ENCODE measurements at places on chromosomes 4 and X.

DNA sequence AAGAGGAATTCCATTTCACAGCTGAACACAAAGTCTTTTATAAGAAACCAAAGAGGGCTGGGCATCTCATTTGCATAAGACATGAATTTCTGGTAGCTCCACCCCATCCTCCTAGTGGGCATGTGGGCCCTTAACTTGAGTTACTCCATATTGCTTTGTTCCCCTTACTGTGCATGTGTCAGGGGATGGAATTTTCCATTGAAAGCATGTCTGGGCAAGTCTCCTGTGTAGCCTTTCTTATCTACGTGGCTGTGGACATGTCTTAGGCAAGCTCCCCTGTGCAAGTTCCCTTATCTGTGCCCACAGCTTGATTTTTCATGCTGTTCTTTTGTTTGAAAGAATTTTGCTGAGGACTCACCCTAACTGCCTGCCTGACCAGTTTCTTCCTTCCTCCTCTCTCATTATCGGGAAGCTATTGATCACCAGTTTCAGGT is 123.5 kb upstream of the JADE1 start:
- DNase-seq: peak; percentile 70

- no peak for DNase-seq
Observed at GRCh38 chrX:623599-624315, 6.8 kb upstream of the SHOX start.

- DNase-seq: no peak
Observed at GRCh38 chr4:90126805-90127204, 389 bp upstream of the CCSER1 start.

- DNase-seq: no peak
Observed at GRCh38 chrX:15815779-15816437, 25.6 kb downstream of the ZRSR2 start.

- DNase-seq: no peak
Observed at GRCh38 chr4:113148925-113149324, 99.5 kb downstream of the ANK2 start.

GRCh38 chr4:173159791-173160190 is 8.8 kb upstream of the GALNT7 start:
- DNase-seq: no peak

GRCh38 chrX:151679798-151680402 is 15.4 kb upstream of the PRRG3 start:
- no peak for DNase-seq

- DNase-seq: no peak
Observed at GRCh38 chr4:145498430-145498829, 16.8 kb downstream of the SMAD1 start.

DNA sequence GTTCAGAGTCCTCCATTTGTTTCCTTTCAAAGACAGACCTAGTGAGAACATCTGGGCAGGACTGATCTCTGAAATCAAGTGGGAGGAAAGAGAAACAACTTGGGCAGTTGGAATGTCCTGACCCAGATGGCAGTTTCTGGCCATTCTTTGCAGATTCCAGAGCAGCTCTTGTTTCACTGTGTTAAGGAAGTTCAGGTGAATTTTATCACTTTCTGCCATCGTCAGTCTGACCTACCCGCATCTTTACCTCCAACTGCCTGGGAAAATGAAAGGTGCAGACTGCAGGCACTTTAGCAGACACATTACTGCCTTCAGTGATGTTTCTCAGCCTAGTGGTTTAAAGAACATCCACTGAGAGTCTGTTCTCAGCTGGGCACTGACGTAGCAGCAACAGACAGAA is 216.2 kb downstream of the CEP135 start:
- no peak for DNase-seq

DNA sequence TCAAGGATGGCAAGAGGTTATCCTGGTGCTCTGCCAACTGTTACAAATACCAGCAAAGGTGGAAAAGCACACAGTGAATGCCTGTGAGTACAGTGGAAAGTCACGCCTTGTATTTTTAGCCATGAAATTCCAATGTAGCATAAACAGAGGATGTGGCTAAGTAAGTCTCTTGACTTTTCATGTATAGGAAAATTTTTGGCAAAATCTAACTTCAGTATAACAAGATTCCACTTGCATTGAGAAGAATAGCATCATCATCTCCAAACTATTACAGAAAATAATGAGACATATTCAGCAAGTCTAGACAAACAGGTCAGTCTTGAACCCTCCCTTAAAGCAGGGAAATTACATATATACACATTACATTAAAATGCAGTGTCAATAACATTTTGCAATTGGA is 7.9 kb downstream of the SLC10A6 start:
- DNase-seq: no peak

- DNase-seq: no peak
Observed at GRCh38 chrX:110086162-110086915, 83.4 kb downstream of the TMEM164 start.

GRCh38 chr4:111028795-111029194 is 405.9 kb upstream of the PITX2 start:
- no peak for DNase-seq

GRCh38 chr4:5952975-5953951 is 60.4 kb upstream of the CRMP1 start:
- DNase-seq: no peak

- no peak for DNase-seq
Observed at GRCh38 chr4:3307891-3308575, 15.2 kb downstream of the RGS12 start.

- DNase-seq: no peak
Observed at GRCh38 chr4:188722911-188723310, 583.7 kb downstream of the TRIML1 start.

DNA sequence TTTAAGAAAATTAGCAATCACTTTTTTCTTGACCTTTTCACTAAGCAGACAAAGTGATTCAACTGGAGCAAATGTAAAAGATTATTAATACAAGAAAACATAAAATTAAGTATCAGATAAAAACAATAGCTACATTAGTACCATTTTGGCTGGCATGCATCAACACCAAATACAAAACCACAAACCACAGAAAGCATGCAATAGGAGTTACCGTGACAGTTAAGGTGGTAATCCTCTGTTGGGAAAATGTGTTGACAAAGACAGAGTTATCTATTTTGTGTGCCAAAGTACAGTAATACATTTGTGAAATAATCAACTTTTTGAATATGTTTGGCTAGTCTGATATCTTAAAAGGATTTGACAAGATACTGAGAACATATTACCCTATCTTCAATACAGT is 89.8 kb upstream of the ETNPPL start:
- no peak for DNase-seq

DNA sequence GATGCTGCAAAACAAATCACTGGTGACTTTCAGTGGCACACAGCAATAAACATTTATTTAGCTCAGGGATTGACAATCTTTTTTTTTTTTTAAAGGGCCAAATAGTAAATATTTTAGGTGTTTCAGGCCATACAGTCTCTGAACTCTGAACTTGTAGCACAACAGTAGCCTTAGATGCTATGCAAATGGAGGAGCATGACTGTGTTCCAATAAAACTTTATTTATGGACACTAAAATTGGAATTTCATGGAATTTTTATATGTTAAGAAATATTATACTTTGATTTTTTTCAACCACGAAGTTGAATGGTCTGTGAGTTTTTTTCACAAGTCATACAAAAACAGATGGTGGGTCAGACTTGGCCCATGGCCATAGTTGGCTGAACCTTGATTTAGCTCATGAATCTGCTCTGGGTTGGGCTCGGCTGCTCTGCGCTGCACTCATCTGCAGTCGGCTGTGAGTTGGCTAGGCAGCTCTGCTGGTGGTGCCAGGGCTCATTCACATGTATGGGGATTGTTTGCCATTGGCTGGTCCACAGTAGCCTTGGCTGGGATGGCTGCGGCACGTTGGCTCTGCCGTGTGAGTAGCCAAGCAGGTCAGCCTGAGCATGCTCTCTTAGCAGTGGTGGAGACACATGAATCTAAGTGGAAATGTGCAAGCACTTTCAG is 231.7 kb upstream of the PGRMC2 start:
- no peak for DNase-seq

DNA sequence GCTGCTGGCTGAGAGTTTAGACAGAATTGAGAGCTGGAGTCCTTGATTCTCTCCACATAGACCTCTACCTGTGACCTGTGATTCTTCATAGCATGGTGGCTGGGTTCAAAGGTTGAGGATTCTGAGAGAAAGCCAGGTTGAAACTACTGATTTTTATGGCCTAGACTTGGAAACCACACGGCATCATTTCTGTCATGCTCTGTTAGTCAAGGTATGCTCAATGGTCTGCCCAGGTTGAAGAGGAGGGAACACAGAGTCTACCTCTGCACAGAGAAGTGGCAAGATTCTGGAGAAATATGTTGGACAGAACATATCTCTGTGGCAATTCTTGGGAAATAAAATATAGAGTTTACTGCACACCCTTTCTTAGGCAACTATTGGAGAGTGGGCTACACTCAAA is 57.2 kb upstream of the CXorf66 start:
- DNase-seq: no peak

DNA sequence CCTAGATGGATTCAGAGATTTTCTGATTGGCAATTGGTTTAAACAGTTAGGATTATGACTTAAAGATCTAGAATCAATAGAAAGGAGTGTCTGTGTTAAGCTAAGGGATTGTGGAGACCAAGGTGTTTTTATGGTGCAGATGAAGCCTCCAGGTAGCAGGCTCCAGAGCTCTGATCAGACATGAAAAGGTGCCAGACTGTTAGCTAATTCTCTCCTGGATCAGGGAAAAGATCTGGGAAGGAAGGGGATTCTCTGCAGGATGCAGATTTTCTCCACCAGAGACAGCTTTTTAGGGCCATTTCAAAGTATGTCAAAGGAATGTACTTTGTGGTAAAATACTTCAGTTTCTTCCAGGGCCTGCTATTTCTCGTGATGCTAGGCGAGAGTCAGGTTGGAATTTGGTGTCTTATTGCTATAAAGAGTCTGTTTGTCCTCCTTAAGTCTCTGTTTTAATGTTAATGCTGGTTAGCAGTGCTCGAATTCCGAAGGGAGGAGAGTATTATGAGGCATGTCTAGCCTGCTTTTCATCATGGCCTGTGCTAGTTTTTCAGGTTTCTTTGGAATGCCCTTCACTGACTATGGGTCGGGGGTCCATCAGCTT is 12.0 kb upstream of the GPR78 start:
- DNase-seq: no peak

DNA sequence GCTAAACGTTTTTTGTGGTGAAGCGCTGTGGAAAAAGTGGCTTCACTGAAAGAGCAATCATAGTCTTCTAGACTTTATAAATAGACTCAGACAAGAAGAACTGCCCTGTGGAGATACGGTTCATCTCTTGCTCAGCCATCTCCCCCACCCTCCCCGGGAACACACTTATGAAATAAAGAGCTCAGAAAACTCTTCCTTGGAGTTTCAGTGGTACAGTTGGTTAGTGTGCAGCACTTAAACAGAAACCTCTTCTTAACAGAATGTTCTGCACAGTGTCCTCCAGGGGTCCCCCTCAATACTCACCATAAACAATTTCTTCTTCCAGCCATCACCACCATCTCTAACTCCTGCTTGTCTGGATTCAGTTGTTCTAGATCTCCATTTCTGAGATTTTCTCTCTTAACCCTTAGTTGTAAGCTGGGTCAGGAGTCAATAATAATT is 313.0 kb downstream of the ARHGAP10 start:
- no peak for DNase-seq

GRCh38 chrX:35166023-35166422 is 223.4 kb downstream of the FAM47B start:
- DNase-seq: no peak

GRCh38 chrX:124333862-124334261 is 1.4 kb downstream of the TEX13D start:
- DNase-seq: no peak

DNA sequence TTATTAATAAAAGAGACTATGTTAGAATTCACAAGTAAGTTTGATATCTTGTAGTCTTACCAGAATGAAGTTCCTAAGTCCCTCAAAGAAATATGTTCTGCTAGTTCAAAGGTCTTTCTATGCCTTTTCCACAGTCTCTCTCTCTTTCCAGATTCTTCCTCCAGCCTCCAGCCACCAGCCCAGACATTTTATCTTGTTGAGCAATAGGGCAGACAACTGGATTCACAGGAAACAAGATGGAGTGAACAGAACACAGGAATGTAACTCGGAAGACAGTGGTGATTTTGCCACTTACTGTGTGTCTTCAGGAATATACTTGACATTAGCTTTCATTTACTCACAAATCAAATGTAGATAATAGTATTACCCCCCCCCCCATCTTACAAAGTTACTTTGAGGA is 17.1 kb upstream of the CPEB2 start:
- DNase-seq: no peak

GRCh38 chr4:171390626-171391025 is 422.6 kb upstream of the GALNTL6 start:
- DNase-seq: no peak

GRCh38 chrX:98357146-98357545 is 1473.4 kb downstream of the RPA4 start:
- DNase-seq: no peak

GRCh38 chr4:179867300-179867878 is 2375.8 kb upstream of the TENM3 start:
- peak; percentile 18 for DNase-seq

DNA sequence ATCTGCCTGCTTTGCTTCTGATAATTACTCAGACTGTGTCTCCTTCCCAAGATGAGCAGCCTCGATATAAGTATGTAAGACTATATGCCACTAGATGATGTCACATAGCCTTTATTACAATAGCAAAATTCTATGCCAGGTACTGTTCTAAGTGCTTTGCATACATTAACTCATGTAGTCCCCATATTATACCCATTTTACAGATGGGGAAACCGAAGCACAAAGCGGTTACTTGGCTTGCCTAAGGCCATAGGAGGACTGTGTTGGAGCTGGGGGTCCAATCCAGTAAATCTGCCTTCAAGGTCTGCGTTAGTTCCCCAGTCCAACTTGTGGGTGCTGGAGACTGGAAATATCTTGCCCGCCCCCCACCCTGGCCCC is 826 bp upstream of the SCML1 start:
- no peak for DNase-seq

DNA sequence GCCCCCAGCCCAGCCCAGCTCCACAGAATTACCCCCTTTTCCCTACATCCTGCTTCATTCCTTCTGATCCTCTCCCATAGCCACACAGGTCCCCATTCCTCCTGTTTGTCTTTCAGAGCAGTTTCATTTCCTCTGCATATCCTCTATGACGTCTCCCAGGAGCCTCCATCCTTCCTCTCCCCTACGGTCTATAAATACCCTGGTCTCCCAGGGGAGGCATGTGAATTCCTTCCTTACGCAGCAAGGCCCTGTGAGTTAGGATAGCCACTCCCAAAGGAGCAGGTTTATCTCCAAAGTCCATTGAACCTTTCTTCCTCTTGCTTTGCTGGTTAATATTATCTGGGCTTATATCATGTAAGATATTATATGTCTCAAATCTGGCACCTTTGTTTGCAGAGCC is 8.4 kb upstream of the APLN start:
- DNase-seq: no peak

- no peak for DNase-seq
Observed at GRCh38 chr4:108483079-108483478, 137.3 kb upstream of the RPL34 start.
